EH (cell line): ENCODE measurements at places on chromosomes 16 and 17.

DNA sequence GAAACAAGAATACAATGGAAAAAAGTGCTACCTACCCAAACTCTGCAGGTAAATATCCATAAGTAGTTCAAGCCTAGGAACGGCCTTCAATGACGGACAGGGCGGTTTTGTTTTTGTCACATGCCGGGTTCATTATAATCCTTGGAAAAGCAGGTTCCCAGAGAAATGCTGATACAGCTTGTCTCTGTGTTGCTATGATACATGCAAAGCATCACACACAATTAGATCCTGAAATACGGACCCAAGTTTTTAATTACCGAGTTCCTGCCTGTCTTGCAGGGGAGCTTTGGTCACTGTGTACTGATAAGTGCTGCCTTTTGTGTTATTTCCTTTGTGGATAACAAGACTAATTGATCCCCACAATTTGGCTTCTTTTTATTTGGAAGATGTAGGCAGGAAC, 217.4 kb downstream of the HAPSTR1 start:
- DNase-seq = no peak

DNA sequence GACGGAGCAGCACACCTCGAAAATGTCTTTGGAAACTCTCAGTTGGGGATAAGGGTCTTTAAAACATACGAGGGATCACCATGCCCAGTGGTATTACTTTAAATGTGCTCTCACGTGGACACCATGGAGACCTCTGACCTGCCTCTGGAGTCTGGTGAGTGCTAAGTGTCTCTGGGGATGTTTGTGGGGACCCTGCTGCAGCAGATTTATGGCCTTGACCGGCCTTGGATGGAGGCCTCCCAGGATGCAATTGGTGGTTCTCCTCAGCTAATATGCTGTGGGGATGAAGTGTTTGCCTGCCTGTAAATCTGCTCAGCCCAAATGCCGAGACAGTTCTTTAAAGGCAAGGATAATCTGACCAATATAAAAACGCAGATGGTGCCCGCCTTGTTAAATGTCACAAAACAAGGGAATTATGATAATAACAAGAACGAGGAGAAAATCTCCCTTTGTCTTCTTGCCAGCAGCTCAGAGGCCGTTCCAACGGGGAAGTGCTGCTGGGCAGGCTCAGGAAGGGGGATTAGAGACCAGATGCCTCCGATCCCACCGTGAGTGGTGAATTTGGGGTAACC, 154.4 kb downstream of the ABCC12 start:
- no peak for DNase-seq

- DNase-seq = peak; percentile 46
These were observed 95.0 kb downstream of the PLCG2 start for GRCh38 chr16:81873843-81874752.

- no peak for DNase-seq
These were observed 387.3 kb upstream of the CDH11 start for GRCh38 chr16:65509172-65509571.
